ENCODE measurements at places on chromosomes 12 and 14. TPM values are rescaled to one million over a fixed set of nuclear protein-coding genes. Genes with fewer than 3 reads are reported as not detected.

DNA sequence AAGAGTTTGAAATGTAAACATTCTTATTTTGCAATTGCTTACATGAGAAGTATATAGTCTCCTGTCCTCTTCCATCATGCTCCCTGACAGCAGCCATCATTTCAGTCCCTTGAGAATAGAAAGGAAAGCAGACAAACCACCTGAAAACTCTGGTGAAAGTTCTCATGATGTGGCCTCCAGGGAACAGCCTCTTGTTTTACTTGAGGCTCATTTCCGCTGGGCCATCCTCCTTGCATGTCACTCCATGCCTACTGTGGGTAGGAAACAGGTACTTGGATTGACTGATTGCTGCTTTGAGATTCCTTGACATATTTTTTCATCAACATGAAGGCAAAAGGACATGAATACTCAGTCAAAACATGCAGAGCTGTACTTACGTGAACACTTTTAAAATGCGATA, 6.0 kb downstream of the SYT1 start:
- no peak for DNase-seq

DNA sequence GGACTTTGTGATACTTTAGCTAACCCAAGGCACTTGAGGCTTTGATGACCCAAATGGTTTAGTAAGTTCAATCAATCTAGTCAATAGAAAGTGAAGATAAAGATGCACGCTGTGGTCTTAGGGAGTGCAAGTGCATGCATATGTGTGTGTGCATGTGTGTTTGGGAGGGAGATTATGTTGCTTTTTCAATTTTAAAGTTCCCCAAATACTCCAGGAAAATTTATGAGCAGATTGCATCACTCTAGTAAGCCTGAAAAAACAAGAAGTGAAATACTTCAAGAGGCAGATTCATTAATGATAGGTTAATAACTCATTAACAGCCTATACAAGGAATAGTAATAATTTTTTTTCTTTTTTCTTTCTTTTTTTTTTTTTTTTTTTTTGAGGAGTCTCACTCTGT, 12.4 kb upstream of the SIX1 start:
- no peak for DNase-seq

- DNase-seq, result no peak
Observed at GRCh38 chr12:130873825-130874224, 2.0 kb downstream of the RAN start.

DUSP6 gene
- 234 TPM for polyA plus RNA-seq
